ENCODE measurements at places on chromosomes 13 and 19. TPM values are rescaled to one million over a fixed set of nuclear protein-coding genes. Genes with fewer than 3 reads are reported as not detected.

GRCh38 chr19:2624537-2625091 lies 77.9 kb downstream of the GNG7 start:
- DNase-seq, result no peak

DNA sequence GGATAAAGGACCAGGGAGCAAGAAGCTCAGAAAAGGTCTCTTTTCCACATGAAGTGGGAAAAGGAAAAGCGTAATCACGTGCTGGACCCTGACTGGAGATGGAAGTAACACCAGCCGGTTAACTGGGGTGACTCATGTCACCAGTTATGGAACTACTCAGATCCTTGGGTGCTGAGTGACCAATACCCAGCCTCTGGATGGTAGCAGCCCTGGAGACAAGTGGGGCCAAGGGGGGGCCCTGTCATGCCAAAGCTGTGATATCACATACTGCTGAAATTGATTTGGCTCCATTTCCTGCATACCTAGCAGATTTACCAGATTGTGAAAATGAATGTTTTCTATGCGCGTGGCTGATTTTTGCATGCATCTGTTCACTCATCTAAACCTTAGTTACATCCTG lies 158.9 kb downstream of the ZIC5 start:
- DNase-seq, result no peak

DNA sequence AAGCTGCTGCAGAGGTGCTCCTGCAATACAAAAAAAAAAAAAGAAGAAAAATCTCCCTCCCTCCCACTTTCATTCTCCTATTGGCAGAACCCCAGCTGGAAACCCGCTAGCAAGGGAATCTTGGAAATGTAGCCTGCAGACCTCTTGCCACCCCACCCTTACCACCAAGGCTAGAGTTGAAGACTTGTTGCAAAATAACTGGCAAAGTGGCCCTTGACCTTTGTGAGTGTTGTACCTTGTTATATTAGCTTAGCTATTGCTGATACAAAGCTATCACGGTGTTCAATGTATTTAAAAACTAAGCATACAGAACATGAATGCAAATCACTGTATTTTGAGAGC lies 57.5 kb upstream of the KCTD4 start:
- DNase-seq, result no peak

- no peak for DNase-seq
Observed at GRCh38 chr19:31014668-31015067, 334.6 kb downstream of the TSHZ3 start.

GRCh38 chr13:49319951-49320350 lies 72.2 kb downstream of the CDADC1 start:
- DNase-seq, result no peak

GRCh38 chr13:34162544-34162933 lies 344.6 kb downstream of the RFC3 start:
- DNase-seq, result peak; percentile 32

DNA sequence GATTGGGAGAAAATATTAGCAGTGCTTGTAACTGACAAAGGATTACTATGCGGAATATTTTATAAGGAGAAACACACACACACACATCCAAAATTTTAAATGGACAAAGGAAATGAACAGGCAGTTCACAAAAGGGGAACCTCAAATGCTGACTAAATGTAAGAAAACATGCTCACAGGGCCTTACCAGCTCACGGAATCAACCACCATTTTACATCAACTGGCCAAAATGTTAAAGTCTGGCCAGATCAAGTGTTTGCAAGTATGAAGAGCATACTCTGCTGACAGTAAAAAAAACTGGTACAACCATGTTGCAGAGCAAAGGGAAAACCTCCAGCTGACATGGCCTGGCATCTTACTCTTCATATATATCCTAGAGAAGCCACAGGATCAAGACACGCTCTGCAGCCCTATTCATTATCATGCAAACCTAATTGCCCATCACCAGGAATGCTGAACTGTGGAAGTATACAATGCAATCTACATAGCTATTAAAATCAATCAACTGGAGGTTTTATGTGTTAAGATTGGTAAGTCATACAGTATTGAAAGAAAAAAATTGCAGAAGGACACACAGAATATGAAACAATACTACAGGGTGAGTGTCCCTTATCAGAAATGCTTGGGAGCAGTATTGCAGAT lies 124.4 kb downstream of the RNF17 start:
- no peak for DNase-seq

- DNase-seq, result no peak
Observed at GRCh38 chr19:54024660-54025059, 33.2 kb downstream of the CACNG6 start.

DNA sequence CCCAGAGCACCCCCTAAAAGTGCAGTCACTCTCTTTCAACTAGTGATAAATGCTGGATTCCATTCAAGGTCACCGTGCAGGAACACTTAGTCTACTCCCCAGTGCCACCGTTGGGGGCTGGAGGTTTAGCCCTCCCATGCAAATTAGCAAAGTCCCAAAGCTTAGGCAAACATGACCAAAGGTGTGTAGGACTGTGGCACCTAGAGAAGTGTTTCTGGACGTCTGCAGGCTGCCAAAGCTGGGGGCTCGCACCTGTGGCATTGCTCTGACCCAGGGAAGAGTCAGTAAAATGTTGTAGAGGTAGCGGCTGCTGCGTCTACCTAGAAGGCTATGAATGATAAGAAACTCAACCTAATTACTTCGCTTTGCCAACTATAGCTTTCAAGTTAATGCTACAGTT lies 13.9 kb downstream of the COL4A1 start:
- DNase-seq, result no peak

GRCh38 chr19:13610039-13610691 lies 103.9 kb upstream of the CACNA1A start:
- no peak for DNase-seq

DNA sequence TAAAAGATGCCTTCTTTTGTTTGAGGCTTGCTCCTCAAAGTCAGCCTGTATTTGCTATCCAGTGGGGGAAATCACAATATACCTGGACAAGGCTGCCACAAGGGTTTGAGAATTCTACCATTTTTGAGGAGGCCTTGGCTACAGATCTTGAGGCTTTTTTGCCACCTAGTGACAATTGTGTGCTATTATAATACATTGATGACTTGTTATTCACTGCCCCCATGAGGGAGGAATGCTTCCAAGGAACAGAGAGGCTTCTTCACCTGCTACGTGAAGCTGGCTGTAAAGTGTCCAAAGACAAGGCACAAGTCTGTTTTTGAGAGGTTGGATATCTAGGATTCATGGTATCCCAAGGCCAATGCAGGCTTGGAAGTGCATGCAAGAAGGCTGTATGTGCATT lies 72.5 kb downstream of the ZNF708 start:
- DNase-seq, result no peak

- DNase-seq, result no peak
Observed at GRCh38 chr13:98458431-98458830, 118.5 kb downstream of the STK24 start.

GRCh38 chr13:71758828-71759227 lies 108.2 kb downstream of the DACH1 start:
- no peak for DNase-seq

DNA sequence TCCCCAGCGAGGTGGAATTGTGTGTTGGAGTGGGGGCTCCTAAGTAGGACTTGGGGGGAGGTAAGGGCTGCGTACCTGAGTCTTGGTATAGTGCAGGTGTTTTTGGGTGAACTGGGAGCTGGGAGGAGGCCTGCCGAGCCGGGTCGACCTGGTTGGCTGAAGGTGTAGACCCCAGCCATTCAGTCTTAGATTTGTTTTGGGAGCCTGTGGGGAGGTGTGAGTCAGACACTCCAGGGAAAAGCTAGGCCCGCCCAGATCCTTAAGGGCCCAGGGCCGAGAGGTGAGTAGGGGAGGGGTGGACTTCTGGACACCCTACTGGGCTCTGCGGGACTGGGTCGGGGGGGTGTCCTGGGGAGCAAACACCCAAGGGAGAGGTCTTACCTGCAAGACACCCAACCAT lies 935 bp downstream of the CRB3 start:
- DNase-seq, result no peak

DNA sequence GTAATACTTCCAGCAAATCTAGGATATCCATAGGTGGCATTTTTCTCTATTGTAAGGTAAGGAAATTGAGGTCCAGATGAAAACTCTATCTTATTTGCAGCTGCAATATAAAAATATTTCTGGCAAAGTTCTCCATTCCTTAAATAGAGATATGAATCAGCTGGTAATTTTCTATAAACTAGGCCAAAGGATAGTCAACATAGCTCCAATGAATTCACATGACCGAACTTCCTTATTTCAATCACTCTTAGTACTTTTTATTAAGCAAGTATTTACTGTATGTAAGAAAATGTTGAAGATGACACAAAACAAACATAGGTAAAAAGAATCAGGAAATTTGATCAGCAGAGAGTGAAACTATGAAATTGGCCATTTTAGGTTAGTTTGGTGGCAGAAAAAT lies 13.0 kb upstream of the LCP1 start:
- DNase-seq, result no peak

- DNase-seq, result no peak
Observed at GRCh38 chr19:3100331-3100730, 6.2 kb downstream of the GNA11 start.

DNA sequence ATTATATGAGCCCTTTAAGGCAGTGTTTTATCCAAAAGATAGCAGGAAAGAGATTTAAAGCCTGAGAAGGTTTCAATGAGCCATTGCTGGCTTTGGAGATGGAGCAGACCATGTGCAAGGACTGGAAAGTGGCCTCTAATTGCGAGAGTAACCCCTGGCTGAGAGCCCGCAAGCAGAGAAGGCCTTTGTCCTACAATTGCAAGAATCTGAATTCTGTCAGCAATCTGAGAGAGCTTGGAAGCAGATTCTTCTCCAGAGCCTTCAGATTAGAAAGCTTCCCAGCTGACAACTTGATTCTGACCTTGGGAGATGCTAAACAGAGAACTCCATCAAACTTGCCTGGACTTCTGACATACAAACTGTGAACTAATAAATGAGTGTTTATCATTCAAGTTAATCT lies 528.7 kb upstream of the KLF12 start:
- DNase-seq, result peak; percentile 26

GRCh38 chr19:4908781-4909155 lies 533 bp upstream of the UHRF1 start:
- DNase-seq, result no peak

The ZNF836 gene
- 10.6 TPM for total RNA-seq

The ZFP28 gene
- total RNA-seq, result 19.9 TPM

The ZDHHC20 gene
- total RNA-seq, result 87.8 TPM

The BEST2 gene
- not detected for total RNA-seq

The ZNF527 gene
- total RNA-seq, result 11.6 TPM

The SLC25A41 gene
- 0.41 TPM for total RNA-seq

The IZUMO2 gene
- not detected for total RNA-seq

The NLRP7 gene
- not detected for total RNA-seq

The ZNF613 gene
- 8.5 TPM for total RNA-seq

The HS6ST3 gene
- 1.8 TPM for total RNA-seq

The ZSCAN4 gene
- total RNA-seq, result not detected

The PEAK3 gene
- total RNA-seq, result not detected

Data from tongue (tissue), 3 donors.